Gastrocnemius medialis (tissue), 4 donors: ENCODE measurements at places on chromosomes 11 and 22. TPM values are rescaled to one million over a fixed set of nuclear protein-coding genes. Genes with fewer than 3 reads are reported as not detected.

NLRP10 gene
- not detected for total RNA-seq

NRIP3 gene
- not detected for total RNA-seq

TPH1 gene
- total RNA-seq, result 0.51 TPM

IL18 gene
- total RNA-seq, result 11.7 TPM

PHETA2 gene
- 1.8 TPM for total RNA-seq

RHOD gene
- total RNA-seq, result 22.3 TPM

SMTNL1 gene
- total RNA-seq, result 42.8 TPM

APOL3 gene
- total RNA-seq, result 18.3 TPM

CD3D gene
- 0.35 TPM for total RNA-seq

DGAT2 gene
- total RNA-seq, result 2.1 TPM

SLC22A25 gene
- not detected for total RNA-seq

NAGA gene
- 8.7 TPM for total RNA-seq

STARD10 gene
- total RNA-seq, result 39.1 TPM

PRR14L gene
- 6.7 TPM for total RNA-seq
